ENCODE measurements at places on chromosomes 3 and 15.

DNA sequence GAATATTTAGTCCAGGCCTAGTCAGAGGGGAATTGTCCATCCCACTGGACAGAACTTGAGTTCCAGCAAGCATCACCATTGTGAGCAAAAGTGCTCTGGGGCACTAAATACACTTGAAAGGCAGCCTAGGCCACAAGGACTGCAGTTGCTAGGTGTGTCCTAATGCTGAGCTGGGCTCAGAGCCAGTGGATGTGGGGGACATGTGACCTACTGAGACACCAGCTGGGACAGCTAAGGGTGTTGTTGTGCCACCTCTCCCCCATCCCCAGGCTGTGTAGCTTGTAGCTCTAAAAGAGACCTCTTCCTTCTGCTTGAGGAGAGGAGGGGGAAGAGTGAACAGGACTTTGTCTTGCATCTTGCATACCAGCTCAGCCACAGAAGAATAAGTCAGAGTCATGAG is 120.9 kb downstream of the DTWD1 start:
- DNase-seq = no peak

- no peak for DNase-seq
Observed at GRCh38 chr3:97763586-97764406, 762 bp upstream of the ARL6 start.

GRCh38 chr15:45572617-45573016 is 14.6 kb upstream of the BLOC1S6 start:
- DNase-seq = no peak

GRCh38 chr3:31176045-31176444 is 281.6 kb upstream of the GADL1 start:
- DNase-seq = no peak

DNA sequence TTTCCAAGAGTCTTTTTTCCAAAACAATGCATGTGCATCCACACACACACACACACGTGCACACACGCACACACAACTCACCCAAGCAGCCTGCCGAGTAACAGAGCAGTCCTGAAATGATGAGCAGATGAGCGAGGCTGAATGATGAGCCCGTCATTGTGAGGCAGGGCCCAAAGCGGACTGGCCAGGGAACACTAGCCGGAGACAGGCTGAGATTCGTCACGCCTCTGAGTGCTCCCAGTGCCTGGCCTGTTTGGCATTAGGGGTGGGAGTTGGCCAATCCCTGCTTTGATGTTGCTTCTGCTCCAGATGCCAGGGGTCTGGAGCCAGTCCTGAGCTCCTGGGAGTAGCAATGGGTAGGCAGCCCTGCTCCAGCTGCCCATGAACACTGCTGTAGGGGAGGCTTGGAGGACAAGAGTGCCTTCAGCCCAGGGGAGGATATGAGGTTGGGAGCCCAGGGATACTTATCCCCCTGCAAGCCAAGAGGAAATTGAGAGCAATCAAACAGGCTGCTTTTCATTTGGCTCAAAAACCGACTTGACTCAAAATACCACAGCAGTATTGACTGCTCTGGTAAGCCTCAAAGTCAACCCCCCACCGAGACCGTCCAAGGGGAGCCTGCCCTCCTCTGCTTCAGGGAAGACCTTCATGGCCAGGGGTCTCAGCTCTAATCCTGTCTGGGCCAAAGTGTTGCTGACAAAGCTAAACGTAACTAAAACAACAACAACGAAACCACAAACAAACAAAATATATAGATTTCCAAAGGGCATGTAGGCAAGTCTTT is 22.9 kb downstream of the COLQ start:
- DNase-seq = no peak

DNA sequence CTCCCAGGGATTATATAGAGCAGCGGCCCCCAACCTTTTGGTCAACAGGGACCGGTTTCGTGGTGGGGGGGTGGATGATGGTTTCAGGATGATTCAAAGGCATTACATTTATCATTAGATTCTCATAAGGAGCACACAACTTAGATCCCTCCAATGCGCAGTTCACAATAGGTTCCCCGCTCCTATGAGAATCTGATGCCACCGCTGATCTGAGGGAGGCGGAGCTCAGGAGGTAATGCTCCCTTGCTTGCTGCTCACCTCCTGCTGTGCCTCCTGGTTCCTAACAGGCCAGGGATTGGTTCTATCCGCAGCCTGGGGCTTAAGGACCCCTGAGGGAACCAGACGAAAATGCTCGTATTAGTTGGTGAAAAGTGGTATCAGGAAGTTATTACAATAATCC is 1.3 kb upstream of the HACD2 start:
- no peak for DNase-seq

DNA sequence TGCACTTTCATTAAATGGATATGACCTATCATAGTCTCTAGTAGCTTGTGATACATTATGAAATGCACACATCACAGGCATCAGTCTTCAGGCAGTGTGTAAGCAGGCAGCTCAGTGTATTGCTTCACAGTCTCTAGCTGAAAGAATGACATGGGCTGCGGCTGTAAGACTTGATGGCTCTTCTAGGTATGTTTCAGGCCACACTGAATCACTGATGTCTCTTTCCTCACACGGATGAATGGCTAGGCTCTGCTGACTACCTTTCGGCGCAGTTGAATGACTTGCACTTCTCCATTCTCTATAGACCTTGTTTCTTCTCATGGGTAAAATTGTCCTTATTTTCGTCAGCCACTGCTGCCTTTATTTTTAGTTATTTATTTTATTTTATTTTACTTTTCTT is 15.4 kb downstream of the APH1B start:
- no peak for DNase-seq

GRCh38 chr3:57952208-57952631 is 56.0 kb upstream of the FLNB start:
- no peak for DNase-seq

GRCh38 chr3:177529071-177529550 is 331.8 kb upstream of the TBL1XR1 start:
- DNase-seq = no peak

GRCh38 chr15:68592544-68592943 is 13.8 kb downstream of the CORO2B start:
- no peak for DNase-seq

GRCh38 chr15:92910451-92910850 is 10.3 kb downstream of the CHD2 start:
- DNase-seq = no peak

- DNase-seq = no peak
Observed at GRCh38 chr3:74366331-74366730, 248.1 kb downstream of the CNTN3 start.

DNA sequence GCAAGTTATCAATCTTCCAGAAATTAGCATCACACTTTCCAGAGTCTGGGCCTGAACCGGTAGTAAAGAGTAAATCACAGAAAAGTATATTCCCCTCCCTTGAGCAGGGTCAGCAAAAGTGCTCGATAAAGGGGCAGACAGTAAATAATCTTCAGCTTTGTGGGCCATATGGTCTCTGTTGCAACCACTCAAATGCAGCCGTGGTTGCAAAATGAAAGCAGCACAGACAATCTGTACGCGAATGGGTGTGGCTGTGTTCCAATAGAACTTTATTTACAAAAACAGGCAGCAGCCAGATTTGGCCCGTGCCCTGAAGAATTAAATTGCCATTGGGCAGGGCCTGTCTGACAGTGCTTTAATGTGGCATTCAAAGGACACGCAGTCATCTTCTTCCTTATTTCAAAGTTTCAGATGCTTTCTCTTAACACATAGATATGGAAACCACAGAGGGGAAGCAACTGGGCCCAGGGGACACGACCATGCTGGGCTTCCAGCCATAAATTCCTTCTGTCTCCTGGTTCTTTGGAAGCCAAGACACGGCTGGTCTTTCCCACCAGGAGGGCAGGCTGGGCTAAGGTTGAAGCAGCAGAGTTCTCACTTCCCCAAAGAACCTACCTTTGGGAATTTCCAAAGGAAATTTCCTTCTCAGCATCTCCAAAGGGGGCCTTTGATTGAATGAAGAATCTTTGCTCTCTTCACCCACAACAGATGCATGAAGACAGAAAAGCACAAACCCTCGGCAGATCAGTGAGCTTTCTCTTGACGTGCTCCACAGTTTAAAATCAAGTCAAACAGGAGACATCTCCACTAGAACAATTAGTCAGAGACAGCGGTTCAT is 489.8 kb upstream of the PROK2 start:
- DNase-seq = no peak

DNA sequence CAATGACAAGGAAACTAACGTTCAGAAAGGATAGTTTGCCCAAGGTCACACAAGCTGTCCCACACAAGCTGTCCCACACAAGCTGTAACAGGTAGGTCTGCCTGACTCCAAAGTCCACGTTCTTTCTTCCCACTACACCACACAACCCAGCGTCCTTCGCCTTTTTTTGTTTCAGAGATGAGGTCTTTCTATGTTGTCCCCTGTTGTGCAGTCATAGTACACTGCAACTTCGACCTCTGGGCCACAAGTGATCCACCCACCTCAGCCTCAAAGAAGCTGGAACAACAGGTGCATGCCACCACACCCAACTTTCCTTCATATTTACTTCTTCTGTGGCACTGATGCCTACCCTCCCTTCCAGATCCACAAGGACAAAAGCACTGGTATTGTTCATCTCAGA is 21.4 kb downstream of the MB21D2 start:
- DNase-seq = no peak

- no peak for DNase-seq
Observed at GRCh38 chr15:25773248-25773647, 89.9 kb downstream of the ATP10A start.

GRCh38 chr3:169280010-169280585 is 383.4 kb downstream of the MECOM start:
- DNase-seq = no peak

- DNase-seq = peak; percentile 41
Observed at GRCh38 chr3:146589899-146590508, 15.1 kb downstream of the PLSCR5 start.

DNA sequence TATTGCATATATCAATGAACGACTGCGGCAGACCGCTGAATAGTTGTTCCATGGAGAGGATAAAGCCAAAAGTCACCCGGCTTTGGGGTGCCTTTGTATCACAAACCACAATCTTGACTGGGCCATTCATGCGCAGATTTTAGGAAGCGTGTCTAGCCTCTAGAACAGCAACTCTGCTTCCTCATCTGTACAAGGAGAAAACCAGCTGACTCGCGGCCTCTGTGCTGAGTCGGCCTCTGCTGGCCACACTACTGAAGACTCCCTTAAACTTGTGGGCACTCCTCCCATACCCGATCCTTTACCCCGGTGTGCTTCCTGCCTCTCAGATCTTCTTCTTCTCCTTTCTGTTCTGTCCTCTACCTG is 872 bp downstream of the DLEC1 start:
- DNase-seq = no peak

DNA sequence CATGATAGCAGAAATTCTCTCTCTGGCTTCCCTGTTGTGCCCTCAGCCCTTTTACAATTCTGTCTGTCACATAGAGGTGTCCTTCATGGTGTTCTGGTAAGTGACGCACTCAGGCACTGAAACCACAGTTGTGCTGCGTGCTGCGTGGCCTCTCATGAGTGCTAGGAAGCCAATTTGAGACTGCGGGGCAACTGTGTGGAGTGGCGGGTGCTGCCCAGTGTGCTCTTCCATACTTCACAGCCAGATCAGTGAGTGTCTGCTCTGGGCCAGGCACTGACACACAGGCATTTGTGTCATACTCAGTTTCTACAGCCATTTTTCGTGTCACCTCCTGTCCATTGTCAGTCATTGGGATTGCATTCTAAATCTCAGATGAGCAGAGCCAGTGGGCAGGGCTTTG is 133.1 kb upstream of the PLXNA1 start:
- no peak for DNase-seq

DNA sequence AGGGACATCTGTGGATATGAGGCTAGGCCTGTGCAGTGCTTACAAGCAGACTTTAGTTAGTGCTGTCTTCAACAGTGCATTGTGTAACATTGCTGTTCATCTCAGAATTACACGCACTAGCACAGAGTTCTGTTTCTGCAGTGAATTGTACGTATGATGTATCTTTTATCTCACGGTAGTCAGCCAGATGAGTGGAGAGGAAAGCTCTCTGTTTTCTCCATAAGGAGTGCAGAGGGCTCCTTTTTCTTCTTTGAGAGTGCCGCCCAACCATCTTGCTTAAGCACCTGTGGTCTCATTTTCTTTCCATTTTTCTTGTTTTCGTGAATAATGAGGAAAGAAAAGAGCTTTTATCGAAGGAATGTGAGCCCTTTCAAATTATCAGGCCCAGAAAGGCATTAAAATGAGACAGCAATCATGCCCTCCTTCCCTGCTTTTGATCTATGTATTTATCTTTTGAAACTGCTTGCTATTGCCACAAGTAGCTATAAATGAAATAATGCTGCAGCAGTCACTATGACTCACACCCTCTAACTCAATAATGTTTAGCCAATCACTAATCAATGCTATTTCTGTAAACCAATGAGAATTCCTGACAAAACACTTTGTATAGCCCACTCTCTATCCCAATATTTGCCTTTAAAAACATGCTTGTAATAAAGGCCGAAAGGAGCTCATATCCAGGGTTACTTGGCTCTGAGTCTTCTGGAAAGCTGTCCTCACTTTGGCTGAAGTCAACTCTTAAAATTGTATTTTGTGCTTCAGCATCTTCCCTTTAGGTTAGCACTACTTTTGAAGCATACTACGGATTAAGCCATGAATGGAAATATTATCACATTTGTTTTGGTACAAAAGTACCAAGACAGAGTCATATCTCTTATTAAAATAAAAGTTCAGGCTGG is 226.0 kb upstream of the P2RY1 start:
- DNase-seq = no peak

DNA sequence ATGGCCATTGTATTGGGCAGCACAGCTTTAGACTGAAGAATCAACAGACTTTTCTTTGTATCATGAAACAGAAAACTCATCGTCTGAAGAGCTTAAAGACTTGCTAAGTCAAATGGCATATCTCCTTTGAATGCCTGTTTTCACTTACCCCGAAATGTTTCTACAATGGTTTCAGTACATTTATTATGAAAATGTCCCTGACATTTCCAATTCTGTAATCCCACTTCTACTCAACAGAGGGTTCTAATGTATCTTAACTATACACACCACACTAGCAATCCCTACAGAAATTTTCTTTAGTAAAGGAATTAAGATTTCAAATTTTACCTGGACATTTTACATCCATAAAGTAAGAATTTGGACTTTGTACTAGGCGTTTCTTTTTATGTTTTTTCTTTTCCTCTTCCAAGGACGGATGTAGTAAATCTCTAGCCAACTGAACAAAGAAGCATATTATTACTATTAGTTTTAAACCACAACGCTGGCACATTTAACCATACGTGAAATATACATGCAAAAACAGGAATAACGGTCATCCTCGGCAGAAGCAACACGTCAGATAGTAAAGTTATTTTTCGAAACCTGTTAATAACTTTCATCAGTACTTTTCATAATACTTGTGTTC is 1.1 kb downstream of the RPS27L start:
- DNase-seq = no peak

GRCh38 chr3:59308001-59308400 is 258.2 kb upstream of the CFAP20DC start:
- no peak for DNase-seq

- DNase-seq = no peak
Observed at GRCh38 chr3:61666615-61667330, 105.4 kb downstream of the PTPRG start.
